ENCODE measurements at places on chromosomes 16 and 17.

DNA sequence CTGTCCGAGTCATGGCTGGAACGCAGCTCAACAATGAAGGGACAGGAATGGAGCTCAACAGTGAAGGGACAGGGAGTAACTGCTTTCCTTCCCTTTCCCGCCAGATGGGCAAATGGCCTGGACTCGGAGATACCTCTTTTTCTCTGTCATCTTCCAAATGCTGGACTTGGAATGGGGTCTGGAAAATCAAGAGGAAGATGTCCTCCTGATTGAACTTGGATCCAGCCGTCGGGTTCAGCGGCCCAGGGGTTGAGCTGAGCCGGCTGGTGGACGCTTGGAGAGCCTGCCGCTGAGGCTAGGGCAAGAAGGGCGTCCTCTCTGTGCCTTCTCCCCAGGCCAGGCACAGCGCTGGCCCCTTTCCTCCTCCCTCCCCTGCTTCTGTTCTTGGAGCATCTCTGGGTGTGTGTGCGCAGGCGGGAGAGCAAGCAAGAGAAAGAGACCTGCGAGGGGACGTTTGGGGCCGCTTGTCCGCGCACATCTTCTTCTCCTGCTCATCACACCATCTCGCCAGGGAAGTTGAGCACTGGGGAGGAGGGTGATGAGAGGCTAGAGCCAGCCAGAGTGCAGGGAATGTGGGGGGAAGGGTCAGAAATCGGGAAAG is 6.6 kb downstream of the NEUROD2 start:
- no peak for DNase-seq

DNA sequence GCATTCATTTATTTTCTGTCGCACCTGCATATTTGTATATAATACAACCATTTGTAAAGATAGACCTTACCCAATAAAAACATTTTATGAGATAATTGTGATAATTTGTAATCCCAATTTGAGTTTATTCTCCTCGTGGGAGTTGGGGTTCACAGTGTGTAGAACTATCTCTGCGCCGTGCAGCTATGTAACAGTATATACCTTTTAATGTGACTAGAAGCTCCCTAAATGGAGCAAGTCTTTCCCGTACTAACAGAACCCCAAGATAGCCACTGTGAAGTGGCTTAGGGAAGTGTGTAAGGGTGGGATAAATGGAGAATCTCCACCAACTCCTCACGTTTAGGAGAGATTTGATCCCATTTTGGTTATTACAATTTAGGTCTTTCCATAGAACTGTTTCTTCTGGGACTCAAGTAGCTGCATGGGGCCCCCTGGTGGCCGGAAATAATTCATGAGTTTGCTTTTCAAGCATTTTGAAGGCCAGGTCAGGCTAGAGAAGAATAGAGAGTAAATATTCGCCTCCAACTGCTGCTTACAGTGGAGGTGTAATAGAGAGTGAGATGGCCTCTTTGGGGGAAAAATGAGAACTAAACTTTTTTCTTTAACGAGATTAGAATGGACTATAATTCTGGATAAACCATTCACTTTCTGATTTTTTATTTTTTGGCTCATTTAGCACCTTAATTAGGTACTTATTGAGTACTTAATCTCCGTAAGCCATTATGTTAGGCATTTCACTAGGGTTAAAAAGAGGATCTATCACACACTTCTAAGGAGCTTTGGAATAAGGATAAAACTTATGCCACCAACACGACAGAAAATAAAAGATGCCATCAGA is 4.5 kb downstream of the TMEM100 start:
- no peak for DNase-seq

GRCh38 chr17:50630524-50631194 is 4.0 kb upstream of the ABCC3 start:
- no peak for DNase-seq

DNA sequence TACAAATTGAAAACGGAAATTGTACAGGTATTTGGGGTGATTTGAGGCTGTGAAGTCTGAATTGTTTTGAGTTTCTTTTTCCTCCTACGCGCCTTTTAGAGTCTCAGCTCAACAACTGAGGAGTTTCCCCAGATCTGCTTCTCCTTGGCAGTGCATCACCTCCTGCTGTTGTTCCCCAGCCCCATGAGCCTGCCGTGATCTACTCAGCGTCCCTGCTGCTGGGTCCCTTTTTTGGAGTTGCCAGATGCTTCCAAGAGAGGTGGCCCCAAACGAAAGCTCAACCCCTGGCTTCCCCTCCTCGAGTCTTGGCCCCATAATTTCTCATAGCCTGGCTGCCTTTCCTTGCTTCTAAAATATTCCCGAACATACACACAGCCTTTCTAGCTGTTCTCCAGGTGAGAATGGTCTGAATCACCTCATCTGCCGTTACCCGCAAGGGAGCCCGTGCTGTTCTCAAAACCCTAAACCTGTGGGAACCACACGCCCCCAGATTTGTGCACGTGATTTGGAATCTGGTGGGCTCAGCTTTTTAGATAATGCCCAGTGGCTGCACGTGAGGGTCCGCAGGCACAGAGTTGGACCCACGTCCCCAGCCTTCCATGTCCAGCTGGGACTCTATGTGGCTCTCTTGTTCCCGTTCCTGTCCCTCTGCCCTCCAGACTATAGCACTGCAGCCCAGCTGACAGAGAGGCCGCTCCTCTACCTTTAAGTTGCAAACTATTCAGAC is 179.1 kb upstream of the CHMP6 start:
- no peak for DNase-seq

DNA sequence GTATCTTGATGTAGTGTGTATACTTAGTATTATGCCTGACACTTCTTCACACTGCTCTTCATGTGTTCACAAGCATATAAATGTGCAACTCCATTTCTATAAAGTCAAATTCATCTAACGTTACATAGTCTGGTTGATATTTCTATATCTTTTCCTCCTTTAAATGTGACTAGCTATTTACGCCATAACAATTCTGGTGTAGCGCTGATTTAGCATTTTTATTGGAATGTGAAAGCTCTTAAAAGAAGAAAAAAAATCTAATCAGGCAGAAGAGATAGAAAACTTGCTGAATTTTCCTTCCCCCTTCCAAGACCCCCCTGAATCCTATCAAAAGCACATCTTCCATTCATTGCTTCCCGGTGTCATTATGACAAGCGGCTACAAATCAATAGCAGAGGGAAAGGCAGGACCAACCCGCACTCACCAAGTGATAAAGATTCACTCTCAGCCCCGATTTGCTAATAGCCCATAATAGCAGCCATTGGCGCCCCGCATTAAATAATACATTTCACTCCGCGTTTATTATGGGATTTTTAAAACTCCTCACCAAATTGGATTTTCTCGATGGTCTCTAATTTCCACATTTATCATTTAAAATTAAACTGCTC is 299.5 kb upstream of the PMFBP1 start:
- DNase-seq, result no peak

DNA sequence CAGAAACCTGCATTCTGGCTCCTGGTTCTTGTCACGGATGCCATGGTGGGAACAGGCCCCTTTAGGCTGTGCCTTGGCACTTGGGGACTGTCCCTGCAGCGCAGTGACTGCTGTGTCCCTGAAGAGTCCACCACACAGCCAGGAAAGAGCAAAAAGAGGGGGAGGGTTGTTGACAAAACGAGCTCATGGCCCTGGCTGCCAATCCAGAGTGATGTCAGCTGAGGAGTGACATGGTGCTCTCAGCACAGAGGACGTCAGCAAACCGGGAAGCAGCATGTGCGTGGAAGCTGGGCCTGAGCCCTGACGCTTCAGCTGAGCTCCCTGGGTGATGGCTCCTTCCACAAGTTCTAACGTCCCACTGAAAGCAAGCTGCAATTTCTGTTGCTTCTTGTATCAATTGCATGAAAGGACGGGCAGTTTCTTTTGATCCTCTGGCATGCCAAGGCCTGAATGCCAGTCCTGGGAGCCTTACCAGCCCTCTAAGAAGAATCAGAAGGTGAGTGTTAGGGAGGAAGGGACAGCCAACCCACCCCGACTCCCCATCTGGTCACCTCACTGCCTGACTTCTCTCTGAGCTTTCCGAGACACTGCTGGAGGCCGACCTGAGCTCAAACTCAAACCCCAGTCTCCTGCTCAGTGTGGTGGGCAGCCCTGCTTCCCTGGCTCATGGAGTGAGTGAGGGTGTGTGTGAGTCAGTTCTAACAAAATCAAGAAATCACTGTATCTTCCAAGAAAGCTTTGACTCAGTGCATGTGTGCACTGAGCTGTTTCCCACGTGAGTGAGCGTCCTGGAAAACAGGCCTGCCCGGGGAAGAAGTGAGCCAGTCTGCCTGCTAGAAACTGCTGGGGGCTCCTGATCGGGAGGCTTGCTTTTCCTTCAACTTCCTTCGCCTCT is 14.7 kb upstream of the WNT3 start:
- no peak for DNase-seq

GRCh38 chr16:10511829-10512228 is 68.6 kb downstream of the EMP2 start:
- no peak for DNase-seq
